H9 (cell line): ENCODE measurements at places on chromosomes 6 and 20. TPM values are rescaled to one million over a fixed set of nuclear protein-coding genes. Genes with fewer than 3 reads are reported as not detected.

DNA sequence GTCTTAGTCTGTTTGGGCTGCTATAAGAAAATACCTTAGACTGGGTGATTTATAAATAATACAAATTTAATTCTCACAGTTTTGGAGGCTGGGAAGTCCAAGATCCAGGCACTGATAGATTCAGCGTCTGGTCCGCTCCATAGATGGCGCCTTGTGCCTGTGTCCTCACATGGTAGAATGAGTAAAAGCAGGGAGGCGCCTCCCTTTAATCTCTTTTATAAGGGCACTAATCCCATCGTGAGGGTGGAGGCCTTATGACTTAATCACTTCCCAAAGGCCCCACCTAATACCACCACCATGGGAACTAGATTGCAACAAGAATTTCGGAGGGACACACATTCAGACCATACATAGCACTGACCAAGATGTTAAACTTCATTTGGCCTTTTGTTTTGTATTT lies 91.2 kb upstream of the TMEM181 start:
- DNase-seq, result no peak

DNA sequence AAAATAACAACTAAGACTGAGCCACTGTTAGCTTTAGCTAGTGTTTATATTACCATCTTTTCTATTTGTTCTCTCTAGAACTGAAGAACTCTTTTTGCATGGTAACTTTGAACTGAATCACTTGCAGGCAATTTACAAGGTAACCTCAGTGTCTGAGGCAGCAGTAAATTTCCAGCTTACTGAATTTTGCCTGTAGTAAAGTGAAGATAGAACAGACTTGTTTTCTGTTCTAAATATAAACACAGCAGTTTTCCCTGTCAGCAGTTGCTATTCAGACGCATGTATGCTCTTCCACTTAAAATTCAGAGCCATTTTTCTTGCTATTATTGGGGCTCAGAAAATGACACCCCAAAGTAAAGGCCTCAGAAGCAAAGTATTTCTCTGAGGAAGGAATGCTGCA lies 974.0 kb upstream of the GJE1 start:
- no peak for DNase-seq

GRCh38 chr6:30832864-30833263 lies 51.5 kb upstream of the DDR1 start:
- no peak for DNase-seq

DNA sequence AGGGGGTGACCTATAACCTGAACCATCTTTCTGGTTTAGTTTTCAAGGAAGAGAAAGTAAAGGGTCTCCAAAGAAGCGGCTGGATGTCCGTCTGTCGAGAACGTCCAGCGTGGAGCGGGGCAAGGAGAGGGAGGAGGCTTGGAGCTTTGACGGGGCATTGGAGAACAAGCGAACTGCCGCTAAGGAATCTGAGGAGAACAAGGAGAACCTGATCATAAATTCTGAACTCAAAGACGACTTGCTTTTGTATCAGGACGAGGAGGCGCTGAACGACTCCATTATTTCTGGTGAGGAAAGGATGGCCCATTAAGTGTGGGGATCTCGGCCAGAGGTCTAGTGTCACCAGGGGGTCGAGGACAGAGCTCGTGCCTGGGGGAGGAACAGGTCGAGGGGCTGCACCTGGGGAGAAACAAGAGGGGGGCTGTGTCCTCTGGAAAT lies 159.2 kb downstream of the SYCP2 start:
- peak; percentile 12 for DNase-seq

BPIFB1 gene
- not detected in 2 replicates for total RNA-seq
